ENCODE measurements at places on chromosomes 16 and 17.

- no peak for DNase-seq
These were observed 2.0 kb upstream of the KRTAP2-3 start for GRCh38 chr17:41061964-41062363.

- peak; percentile 56 for DNase-seq
These were observed at the start of the genes SGSH and SLC26A11 for GRCh38 chr17:80220054-80220735. Gene SGSH, minus strand, starts transcription at chr17:80220333. Its CDS starts 20 bp downstream, at chr17:80220313. Gene SLC26A11, plus strand, starts transcription at chr17:80220427. Its CDS starts 1,134 bp downstream, at chr17:80221561.

GRCh38 chr17:41318231-41318630, 2.7 kb upstream of the KRTAP17-1 start:
- DNase-seq, result no peak

DNA sequence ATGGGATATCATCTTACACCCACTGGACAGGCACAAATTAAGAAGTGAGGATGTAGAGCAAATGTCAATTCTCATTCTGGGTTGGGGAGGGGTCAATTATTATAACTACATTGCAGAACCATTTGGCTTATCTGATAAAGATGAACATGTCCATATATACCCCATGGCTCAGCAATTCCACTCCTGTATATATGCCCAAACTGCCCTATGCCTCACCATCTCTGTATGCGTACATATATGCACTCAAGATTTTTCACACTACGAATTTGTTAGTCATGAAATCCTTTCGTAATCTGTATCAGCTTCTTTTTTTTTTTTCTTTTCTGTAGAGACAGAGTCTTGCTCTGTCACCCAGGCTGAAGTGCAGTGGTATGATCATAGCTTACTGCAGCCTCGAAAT, 20.8 kb upstream of the CNEP1R1 start:
- no peak for DNase-seq

- DNase-seq, result peak; percentile 44
These were observed 87.8 kb upstream of the NOL11 start for GRCh38 chr17:67629971-67630320.

GRCh38 chr17:2854143-2855055, 58.2 kb downstream of the RAP1GAP2 start:
- DNase-seq, result no peak

DNA sequence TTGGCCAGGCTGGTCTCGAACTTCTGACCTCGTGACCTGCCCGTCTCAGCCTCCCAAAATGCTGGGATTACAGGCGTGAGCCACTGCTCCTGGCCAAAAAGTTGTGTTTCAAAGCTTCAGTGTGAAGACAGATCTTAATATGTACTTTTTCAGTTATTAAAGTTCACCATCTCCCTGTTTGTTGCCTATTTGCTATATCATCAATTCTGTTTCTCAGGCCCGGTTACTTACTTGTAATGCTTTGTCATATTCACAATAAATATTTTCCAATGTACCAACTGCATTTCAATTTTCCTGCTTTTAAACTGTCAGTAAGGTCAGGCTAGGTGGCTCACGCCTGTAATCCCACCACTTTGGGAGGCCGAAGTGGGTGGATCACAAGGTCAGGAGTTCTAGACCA, 22.5 kb downstream of the FANCA start:
- DNase-seq, result no peak

GRCh38 chr17:2482218-2482617, 29.5 kb downstream of the METTL16 start:
- DNase-seq, result peak; percentile 56

GRCh38 chr16:57821149-57821971, 19.1 kb upstream of the KIFC3 start:
- DNase-seq, result no peak

GRCh38 chr17:48071654-48072053, 23.5 kb downstream of the NFE2L1 start:
- DNase-seq, result no peak

- no peak for DNase-seq
These were observed 45.4 kb downstream of the CLEC19A start for GRCh38 chr16:19330841-19331397.

GRCh38 chr17:29591146-29591736, 1.7 kb upstream of the ANKRD13B start:
- DNase-seq, result peak; percentile 29

- no peak for DNase-seq
These were observed 47.4 kb upstream of the ATF7IP2 start for GRCh38 chr16:10338426-10338825.

DNA sequence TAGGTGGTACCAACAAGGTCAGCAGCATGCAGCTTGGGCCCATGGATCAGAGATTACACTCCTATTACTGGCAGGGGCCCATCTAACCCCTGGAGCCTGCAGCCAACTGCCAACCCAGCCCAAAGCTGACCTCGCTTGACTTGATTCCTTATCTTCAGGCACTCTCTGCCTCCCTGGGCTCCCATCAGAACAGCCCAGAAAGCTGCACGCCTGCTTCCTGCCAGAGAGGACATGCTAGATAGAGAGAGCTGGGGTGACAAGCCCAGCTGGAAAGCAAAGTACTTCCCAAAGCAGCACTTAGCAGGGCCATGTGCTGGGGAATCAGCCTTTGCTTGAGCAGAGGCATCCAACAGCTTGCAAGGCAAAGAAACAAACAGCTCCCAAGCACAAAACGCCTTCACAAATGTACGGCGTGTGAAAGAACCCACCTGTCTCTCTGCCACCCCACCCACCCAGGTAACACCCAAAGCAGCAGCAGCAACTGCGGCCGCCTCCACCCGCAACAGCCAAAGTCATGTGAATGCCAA, 74.2 kb upstream of the NLK start:
- DNase-seq, result no peak

DNA sequence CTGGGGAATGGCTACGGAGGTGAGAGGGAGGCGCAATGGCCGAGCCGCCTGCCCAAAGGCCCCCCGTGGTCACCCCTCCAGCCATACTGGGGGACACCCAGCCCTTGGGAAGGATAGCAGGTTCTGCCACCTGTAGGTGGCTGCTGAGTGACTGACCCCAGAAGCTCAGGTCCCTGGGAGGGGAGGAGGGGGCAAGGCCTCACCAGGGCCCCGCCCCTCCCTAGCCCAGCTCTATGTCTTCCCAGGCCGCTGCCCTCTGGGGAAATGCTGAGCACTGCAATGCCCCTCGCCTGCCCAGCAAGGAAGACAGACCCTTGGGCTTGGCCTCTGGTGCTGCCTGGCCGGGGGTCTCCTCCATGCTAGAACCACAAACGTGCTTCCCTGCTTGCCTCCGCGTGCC, 11.4 kb upstream of the CLDN9 start:
- DNase-seq, result no peak

DNA sequence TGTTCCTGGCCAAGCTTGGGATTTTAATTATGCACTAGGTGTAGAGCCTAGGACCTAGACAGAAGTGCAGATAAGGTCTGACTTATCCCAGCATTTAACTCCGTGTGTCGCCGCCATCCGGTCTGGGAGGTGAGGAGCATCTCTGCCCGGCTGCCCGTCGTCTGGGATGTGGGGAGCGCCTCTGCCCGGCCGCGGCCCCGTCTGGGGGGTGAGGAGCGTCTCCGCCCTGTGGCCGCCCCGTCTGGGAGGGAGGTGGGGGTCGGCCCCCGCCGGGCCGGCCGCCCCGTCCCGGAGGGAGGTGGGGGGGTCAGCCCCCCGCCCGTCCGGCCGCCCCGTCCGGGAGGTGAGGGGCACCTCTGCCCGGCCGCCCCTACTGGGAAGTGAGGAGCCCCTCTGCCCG, 7.1 kb upstream of the B4GALNT2 start:
- no peak for DNase-seq

- DNase-seq, result no peak
These were observed 59.7 kb upstream of the ZNF469 start for GRCh38 chr16:88323041-88323440.

GRCh38 chr17:81907219-81908145, 3.7 kb downstream of the PCYT2 start:
- no peak for DNase-seq

DNA sequence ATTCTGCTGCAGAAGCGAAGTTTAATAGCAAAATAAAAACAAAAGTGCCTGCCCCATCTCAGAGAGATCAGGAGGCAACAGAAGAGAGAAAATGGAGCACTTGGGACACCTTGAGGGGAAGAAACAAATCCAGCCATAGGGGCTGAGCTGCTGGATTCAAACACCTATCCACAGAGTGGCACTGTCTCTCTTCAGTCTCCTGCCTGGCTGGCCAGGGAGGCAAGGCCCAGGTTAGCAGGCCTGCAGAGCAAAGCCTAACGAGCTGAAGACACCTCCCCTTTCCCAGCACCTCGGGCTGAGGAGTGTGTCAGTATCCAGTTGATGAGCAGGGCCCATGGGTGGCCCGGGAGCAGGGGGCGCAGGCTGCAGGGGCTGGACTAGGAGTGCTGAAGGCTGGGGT, 8.8 kb upstream of the KRT31 start:
- no peak for DNase-seq

Data from CD4-positive, alpha-beta T cell treated with Interleukin-17A for 1 hour (primary cell).